ENCODE measurements at places on chromosomes 13 and 19.
A peak's percentile ranks its signal among the peaks of the same experiment; 100 is the strongest.

DNA sequence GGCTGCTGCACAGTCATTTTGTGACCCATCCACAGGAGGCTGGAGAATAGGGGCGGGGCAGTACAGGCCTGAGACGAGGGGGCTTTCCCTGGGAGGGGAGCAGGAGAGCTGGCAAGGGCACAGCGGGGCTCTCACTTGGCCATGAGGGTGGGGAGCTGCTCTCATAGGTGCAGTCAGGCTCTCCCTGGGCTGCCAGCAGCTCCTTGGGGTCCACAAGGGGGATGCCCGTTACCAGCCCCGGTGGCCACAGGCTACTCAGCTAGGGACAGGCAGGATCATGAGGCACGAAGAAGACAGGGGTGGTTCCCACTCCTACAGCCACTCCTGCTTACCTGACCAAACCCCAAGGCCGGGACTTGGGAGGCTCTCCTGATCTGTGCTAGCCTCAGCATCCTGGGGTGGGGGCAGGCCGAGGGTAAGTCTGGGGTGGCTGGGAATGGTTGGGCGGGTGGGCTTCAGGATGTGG is 16.5 kb downstream of the ARHGAP33 start:
- no peak for DNase-seq

- DNase-seq, result no peak
These were observed 3.8 kb downstream of the PPP1R12C start for GRCh38 chr19:55113570-55114039.

- DNase-seq, result no peak
These were observed 67.4 kb downstream of the GGACT start for GRCh38 chr13:100520936-100521850.

DNA sequence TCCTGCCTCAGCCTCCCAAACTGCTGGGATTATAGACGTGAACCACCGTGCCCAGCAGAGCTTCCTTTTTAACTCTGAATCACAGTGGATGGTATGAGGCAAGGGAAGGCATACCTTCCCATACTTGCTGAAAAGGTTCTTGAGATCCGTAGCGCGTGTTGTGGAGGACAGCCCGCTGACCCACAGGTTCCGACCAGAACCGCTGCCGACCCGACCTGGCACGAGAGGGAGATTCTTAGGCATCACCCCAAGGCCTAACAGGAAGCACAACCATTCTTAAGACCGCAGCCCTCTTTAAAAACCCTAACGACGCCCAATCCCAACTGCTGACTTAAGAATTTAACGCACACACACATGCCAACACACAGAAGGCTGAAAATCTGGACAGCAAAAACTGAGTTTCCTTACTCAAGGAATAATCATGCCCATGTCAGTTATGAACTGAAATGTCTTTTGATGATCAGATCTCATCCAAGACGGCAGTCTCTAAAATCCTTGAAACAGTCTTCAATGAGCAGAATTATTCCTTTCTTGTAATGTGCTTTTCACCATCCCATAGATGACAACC is 12.6 kb downstream of the SAFB2 start:
- no peak for DNase-seq

GRCh38 chr19:33622505-33622808 is 704 bp downstream of the CHST8 start:
- DNase-seq, result peak; percentile 39

DNA sequence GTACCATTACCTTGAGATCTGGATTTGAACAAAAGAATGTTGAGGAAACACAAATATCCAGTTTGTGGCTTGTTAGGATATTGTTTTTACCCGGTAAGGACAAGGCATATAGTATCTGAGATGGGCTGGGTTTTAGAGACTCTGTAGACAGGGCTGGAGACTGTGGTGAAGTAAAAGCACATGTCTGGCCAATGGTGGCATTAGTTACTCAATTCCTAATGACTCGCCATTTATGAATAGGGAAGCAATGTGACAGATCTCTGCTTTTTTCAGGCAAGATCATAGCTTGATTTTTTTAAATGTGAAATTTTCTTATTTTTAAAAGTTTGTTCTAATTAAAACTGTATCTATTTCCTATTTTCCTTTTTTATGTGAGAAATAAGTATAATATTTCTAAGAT is 371.1 kb upstream of the SPRY2 start:
- no peak for DNase-seq

DNA sequence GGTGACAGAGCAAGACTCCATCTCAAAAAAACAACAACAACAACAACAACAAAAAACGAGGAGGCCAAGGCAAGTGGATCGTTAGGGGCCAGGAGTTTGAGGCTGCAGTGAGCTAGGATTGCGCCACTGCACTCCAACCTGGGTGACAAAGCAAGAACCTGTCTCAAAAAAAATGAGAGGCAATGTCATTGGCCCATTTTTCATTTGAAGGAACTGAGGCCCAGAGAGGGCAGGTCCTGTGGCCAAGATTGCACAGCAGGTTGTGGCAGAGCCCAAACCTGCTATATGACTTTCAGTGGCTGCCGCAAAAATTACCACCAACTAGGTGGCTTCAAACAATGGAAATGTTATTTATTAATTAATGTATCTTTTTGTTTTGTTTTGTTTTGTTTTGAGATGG is 5.5 kb downstream of the PIK3R2 start:
- DNase-seq, result no peak

DNA sequence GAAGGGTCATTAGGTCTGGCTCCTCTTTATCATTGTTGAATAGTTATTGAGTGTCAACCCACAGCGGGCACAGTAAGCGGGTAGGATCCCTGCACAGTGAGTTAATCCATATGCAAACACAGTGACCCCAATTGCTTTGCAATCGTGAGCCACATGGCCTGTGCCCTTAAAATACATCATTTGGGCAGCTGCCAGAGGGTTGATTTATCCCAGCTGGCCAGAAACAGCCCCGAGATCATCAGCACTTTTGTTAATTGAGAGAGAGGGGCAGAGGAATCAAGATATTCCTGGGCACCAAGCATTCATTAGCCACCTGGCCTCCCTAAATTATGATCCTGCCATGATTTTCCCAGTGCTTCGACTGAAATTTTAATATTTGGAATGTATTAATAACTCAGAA is 9.8 kb upstream of the CNMD start:
- no peak for DNase-seq

DNA sequence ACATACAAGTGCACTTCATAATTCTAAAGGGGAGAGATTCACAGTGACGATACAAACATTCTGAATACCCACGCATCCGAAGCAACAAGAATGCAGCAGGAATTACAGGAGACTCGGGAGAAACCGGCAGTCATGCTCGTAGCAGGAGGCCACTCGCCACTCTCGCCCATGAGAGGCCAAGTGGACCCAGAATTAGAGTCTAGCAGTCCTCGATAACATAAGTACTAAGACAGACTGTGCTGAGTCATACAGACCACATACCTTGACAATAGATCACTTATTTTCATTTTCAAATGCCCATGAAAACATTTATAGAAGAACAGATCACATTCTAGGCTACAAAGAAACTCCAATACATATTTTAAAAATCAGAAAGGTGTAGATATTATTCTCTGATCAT is 299.1 kb upstream of the TSHZ3 start:
- DNase-seq, result no peak

DNA sequence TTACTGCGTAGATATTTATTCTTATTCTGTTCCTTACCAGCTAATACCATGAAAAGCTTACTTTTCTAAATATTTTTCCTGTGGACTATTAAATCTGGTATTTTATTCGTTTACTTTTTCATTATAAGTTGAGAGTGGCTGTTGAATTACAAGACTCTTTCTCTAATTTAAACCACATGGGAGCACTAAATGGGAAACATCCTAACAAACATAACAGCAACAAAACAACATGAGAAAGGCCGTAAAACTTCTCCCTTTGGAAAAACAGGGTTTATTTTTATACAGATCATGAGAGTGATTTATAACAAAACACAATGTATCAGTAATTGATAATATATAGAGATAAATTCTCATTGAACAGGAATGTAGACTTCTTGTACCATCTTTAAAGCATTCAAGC is 1592.1 kb downstream of the EFNB2 start:
- DNase-seq, result no peak

DNA sequence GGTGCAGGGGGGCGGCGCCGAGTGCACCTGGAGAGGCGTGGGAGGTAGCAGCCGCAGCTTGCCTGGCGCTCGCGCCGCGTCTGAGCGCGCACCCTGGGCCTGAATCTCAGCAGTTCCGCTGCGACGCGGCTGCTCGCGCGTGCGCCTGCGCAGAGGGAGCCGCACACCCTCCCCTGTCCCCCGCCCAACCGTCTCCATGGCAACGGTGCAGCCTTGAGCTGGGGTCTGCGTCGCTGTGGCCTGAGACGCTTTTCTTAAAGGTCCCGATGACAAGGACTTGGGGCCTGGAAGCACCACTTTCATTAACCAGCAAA is at the start of gene PNMA8B:
Gene PNMA8B (minus strand): TSS at position 82 of the 314 bp plus-strand sequence. CDS start 402 bp downstream, outside the sequence.
- DNase-seq, result no peak

DNA sequence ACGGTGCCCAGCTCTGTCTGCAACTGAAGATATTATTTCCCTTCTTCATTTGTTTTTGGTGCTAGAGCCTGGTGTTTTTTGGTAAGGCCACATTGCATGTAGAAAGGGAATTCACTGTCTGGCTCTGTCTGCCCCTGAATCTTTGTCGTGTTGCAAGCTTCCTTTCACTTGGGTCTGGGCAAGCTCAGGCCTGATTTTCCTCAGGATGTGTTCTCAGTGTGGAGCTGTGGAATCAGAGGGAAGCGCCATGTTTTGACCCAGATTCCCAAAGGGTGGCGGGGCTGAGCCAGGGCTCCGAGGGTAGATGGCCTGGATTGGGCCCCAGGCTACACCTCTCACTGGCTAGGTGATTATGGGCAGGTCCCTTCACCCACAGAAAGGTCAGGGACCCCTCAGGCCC is 8.6 kb downstream of the PRKCSH start:
- no peak for DNase-seq

DNA sequence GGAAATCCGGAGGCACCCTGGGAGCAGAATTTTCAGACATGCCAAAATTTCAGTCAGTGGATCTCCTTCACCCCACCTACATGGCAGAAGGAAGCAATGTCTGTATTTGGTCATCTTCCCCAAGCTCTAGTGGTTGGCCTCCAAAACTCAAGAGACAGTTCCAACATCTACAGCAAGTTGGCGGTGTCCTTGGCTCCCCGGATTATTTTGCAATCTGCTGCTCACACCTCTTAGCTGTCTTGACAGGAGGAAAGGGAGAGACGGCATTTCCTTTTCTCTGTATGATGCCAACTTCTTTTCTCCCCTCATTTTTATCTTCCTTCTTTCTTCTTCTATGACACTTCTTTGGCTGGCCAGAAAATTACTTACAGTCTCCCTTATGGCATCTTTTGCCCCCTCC is 159.9 kb downstream of the SUCLA2 start:
- DNase-seq, result no peak

DNA sequence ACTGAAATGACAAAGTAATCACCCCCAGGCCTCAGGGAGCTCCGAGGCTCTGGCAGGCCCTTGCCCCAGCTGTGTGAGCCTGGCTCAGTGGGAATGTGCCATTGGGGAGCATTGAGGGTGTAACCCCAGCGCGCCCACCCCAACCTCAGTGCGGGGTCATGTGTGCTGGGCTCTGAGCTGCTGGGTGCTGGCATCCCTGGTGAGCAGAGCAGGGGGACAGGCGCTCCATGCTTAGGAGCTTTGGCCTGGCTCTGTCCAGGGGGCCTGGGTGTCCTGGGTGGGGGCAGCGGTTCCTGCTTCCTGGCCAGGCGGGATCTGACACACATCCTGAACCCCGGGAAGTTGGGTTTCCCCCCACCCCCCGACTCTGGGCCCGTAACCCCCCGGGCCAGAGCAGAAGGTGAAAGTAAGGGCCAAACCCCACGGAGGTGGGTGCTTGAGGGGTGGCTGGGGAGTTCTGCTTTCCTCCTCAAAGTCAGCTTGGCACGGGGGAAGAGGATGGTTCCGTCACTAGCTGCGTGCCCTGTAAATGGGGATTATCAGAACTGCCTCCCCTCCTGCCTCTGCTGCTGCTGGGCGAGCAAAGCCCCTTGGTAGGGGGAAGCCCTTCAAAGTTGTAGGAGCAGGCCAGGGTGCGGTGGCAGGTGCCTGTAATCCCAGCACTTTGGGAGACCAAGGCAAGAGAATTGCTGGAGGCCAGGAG is 1.7 kb downstream of the LRP3 start:
- DNase-seq, result no peak

DNA sequence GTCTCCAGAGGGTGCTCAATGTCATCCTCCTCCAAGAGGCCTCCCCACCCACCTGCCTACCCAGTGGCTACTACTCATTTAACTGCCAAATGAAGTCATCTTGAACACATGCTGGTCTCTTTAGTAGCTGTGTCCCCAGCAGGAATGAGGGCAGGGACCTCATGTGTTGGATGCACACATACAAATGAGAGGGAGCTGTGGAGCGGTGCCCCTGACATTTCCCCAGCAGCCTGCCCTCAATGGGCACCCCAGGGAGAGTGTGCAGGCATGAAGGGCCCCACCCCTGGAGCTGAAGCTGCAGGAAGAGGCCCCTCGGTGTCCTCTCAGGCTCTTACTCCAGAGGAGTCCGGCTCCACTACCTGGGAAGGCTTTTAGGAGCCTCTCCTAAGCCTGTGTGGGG is 1322.7 kb downstream of the UQCRFS1 start:
- DNase-seq, result no peak

- DNase-seq, result peak; percentile 64
These were observed 8.0 kb downstream of the DNASE2 start for GRCh38 chr19:12872941-12873890.

DNA sequence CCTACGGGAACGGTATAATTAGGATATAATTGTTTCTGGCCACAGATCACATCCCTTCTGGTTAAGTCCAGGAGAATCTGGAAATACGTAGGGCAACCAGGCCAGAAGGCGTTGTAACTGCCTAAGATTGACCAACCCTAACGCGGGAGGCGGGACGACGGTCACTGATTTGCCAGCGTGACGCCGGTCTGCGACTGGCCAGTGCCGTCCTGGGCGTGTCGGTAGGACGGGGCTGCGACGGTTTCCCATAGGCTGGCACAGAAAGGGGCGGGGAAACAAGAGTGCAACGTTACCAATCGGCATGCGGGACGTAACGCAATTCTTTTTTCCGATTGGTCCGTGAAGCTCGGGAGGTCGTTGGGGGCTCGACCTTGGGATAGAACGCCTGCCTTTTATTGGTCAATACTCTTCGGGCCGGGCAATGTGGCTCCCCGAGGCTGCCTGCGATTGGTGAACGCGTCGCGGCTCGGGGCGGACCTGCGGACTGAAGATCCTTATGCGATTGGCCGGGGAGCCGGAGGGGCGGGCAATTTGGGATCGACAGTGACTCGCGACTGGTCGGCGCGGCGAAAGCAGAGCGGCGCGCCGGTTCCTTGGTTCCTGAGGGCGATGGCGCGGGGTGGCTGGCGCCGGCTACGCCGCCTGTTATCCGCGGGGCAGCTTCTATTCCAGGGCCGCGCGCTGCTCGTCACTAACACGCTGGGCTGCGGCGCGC is at the start of gene MPV17L2:
Gene MPV17L2 (plus strand): TSS at position 546 of the 715 bp plus-strand sequence. CDS start 64 bp downstream, at position 610.
- peak; percentile 96 for DNase-seq

GRCh38 chr13:41916173-41916954 is 44.5 kb downstream of the VWA8 start:
- peak; percentile 67 for DNase-seq

GRCh38 chr13:53042877-53043276 is 14.3 kb downstream of the OLFM4 start:
- DNase-seq, result no peak
